ENCODE measurements at places on chromosomes 7 and 10.

DNA sequence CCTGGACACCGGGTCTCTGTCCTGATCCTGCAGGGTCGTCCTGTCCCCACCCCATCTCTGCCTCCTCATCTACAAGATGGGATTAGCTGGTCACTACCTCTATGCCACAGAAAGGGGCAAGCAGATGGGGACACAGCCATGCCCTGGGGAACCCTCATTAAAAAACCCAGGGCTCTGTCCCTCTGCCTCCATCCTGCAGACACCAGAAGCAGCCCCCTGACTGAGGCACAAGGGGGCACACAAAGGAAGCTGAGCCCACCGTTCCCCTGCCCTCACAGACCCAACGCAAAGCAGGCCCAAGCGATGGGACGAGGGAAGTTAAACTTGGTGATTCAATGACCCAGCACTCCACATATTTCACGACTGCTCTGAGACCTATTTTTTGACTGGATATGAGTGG lies 142.4 kb downstream of the TCERG1L start:
- DNase-seq, result no peak

DNA sequence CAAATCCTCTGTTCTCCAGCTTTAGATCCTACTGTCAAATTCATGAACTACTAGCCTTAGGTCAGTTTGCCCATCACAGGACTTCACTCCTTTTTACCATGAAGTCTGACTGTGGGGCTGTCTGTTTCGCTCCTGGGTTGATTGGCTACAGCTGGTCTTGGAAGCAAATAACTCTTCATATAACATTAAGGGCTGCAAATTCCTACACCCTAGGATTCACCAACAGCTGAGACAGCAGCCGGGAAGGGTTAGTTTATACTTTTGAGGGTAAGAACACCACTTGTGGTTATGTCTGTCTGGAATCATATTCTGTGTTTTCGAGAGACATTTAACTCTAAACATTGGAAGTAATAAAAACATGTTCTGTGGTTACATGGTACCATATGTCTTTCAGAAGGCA lies 55.9 kb upstream of the KIAA1217 start:
- DNase-seq, result no peak

GRCh38 chr7:84865560-84865959 lies 321.3 kb downstream of the SEMA3D start:
- no peak for DNase-seq

- no peak for DNase-seq
Measured at GRCh38 chr7:7002418-7003062, 176.5 kb upstream of the CCZ1B start.

Data from GM12891 (cell line).